Activated T-helper 17 cell treated with anti-CD3 and anti-CD28 coated beads, Interleukin-2, amount 50 U/mL, for 72 hours (primary cell): ENCODE measurements at places on chromosomes 7 and 10.
A peak's percentile ranks its signal among the peaks of the same experiment; 100 is the strongest.

- no peak for ATAC-seq
Measured at GRCh38 chr10:52170776-52171175, 143.3 kb upstream of the DKK1 start.

- peak; percentile 48 for ATAC-seq
Measured at GRCh38 chr10:132397036-132397541, at the start of gene PWWP2B. TSS of gene PWWP2B (plus strand) at chr10:132397200. CDS start at chr10:132397227, 27 bp downstream.

DNA sequence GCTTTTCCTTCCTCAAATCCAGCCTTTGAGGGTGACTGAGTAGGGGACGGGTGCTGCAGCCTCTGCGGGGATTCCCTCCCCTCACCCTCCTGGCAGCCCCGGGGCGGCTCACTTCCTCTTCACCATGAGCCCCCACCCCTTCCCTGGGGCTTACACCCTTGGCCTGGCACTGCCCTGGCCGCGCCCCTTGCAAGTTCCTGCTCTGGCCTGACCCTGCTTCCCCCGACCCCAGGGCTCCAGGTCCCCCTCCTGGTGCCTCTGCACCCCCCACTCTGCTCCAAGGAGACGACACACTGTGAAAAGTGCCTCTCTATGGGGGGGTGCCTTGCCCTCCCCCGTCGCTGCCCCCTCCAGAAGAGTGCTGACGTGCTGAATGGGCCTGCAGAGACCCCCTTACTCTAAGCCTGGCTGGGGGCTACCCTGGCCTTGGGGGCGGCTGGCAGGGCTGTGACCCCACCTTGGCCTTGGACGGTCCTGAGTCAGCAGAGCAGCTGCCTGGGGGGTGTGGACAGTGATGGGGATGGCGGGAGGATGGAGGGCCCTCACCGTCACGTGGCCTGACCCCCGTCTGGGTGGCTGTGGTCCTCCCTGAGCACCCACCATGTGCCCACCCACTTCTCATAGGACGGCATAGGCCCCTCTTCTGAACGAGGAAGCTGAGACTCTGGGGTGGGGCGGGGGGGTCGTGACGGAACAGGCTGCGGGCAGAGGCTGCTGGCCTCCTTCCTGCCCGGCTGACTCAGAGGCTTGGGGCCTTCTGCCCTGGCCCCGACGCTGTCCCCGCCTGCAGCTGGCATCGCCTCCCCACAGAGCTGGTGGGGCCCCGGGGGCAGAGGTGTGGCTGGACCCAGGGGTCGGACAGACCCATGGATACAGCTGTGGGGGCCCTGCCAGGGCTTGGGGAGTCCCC lies 9.8 kb downstream of the LFNG start:
- peak; percentile 78 for ATAC-seq

DNA sequence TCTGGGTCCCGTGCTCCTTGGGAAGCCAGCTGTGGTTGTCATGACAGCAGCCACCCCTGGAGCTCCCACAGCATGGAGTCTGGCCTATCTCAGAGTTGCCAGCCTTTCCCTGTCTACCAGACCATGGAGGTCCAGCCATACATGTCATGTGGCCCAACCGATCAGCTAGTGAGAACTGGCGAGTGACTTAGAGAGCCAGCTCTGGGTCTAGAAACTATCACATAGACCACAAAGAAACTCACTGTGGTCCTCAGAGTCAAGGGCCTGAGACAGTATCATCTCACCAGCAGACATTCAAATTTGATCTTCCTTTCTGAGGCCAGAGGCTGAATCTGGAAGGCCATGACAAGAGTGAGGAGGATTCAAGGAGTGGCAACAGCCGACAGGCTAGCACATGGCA lies 223.3 kb upstream of the GPR26 start:
- no peak for ATAC-seq

DNA sequence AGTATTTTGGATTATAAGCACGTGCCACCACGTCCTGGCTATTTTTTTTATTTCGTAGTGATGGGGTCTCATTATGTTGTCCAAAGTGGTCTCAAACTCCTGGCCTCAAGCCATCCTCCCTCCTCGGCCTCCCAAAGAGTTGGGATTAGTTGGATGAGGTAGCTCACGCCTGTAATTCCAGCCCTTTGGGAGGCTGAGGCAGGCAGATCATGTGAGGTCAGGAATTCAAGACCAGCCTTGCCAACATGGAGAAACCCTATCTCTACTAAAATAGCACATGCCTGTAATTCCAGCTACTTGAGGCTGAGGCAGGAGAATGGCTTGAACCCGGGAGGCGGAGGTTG lies 21.8 kb upstream of the YWHAG start:
- no peak for ATAC-seq

DNA sequence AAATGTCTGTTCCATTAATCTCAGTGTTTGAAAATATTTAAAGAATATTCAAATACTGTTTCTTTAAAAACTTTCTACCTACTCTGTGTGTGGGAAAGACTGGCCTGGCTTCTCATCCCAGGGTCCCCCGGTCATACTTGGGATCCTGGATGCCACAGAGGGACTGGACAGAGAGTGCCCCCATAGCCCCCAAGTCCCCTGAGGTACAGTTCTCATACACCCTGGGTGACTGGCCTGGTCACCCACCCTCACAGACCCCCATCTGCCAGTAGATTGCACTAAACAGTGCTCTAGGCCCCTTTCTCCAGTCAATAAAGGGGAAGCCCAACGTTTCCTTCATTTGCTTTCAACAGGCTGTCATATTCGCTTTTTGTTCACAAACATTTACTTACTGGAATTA lies 3.0 kb downstream of the TMEM273 start:
- no peak for ATAC-seq

DNA sequence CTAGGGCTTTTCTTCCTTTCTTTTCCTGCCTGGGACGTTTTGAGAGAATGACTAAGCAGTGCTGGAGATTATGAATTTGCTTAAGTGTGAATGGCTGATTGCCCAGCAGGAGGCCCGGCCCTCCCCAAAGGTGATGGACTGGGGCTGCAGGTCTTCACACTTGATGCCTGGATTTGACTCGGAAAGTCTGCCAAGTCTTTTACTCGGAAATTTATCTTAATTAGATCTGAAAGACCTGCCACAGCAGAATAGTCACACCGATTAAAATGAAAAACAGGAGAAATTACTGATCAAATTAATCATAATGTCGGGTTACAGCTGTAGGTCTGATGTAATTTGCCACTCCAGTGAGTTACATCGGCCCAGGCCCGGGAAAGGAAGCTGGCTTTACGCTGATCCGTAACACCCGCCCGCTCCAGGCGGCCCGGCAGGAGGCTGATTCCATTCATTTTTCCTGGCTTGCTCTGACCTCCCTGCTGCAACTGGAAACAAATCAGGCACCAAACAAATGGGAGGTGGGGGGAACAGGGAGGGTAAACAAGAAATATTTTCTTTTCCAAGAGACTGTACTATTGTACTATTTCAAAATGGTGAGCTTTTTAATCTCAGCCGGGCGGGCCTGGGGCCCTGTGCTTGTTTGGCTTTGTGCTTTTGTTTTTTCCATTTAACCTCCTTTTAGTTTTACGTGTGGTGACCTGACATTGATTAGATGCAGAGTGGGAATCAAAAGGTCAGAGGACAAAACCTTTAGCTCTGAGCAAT lies 212.4 kb upstream of the YAE1 start:
- ATAC-seq: no peak

DNA sequence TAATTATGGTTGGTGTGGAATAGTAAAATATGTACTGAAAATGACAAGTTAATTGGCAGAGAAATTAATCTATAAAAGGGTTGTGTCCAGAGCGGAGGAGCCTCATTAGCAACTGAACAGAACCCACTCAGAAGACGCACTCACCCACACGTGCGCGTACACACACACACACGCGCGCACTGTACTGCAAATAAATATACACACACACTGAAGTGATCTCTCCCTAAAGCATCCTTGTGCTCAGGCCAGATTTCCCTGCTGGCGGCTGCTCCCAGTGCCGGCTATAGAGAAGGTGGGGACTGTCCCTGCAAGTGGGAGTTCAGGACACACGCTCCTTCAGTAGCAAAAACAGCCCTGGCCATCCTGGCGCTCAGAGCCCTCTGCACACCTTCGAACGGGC lies 85.2 kb downstream of the CHST15 start:
- no peak for ATAC-seq

DNA sequence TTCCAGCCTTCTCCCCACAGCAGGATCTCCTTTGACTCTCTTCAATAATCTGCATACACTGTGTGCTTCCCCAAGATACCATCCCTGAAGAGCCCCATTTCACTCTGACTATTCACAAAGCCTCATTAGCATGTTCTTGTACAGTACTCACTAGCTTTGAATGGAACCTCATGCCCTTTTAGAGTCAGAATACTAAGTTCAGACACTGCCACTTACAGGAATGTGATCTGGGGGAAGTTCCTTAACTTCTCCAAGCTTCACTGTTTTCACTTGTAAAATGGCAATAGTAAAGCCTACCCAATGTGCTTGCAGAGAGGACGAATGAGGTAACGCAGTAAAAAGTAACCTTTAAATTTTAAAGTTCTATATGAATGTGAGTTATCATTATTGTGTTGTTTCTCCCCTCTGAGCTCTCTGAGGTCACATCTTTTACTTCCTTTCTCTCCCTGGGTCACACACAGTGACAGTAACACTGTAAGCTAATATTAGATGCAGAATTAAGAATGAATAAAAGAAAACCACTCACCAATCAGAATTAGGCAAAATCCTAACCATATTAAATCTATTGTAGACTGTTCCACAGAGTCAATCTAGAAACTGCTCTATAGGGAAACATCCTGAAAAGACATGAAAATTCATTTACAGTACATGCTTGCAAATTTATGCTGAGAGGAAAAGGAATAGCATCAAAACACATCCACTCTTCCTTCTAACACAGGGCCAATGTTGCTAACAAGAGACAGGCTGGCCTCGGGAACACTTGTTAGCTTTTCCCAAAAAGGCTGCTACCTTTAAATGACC lies 64.2 kb upstream of the IL6 start:
- ATAC-seq: peak; percentile 75

DNA sequence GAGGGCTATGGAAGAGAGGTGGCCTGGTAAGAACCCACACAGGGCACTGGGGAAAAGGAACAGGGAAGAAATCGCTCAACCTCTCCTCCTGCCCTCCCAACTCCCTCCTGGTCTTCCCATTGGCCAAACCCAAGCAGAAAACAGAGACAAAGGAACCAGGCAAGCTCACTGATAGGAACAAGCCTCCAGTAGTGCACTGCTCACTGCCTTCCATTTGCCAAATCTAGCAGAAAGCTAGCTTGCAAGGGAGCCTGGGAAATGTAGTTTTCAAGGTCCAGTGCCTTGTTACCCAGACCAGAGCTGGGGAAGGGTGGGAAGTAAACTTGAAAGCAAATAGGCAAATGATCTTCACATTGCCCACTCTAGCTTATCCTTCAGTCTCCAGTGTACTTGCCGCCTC lies 556.1 kb upstream of the AUTS2 start:
- no peak for ATAC-seq
